ENCODE measurements at places on chromosomes 3 and 15.

DNA sequence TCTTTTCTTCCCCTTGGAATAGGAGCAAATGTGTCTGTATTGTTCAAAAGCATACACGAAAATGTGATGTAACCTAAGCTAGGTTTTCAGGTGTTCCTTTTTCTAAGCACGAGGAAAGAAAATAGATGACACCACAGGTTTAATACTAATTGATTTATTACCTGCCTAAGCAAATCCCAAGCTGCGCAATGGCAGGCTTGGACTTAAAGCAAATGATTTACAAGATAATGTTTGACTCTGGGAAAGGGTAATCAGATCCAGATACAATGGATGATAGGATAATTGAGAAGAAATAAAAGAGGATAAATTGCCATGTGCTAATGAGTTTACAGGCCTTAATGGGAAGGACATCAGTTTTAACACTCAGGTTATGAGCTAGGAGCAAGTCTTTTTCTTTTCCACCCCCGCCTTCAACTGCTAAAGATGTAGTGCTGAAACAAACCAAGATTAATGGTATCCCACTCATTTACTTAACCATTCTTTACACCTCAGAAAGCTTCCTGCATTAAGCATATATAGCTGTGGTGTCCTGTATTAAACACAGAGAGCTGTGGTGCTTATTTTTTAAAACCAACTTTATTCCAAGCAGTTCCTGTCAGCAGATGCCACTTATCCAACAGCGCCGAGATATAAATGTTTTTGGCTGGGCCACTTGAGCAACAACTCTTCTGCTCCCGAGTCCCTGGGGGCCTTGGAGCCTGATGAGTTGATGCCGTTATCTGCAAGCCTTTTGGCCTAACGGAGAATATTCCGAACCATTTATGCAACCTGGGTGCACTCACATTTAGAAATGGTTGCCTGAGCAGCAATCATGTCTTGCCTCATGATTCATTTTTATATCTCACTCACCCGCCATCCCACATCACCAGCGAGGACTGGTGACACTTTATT, 205.5 kb downstream of the MECOM start:
- DNase-seq: no peak

DNA sequence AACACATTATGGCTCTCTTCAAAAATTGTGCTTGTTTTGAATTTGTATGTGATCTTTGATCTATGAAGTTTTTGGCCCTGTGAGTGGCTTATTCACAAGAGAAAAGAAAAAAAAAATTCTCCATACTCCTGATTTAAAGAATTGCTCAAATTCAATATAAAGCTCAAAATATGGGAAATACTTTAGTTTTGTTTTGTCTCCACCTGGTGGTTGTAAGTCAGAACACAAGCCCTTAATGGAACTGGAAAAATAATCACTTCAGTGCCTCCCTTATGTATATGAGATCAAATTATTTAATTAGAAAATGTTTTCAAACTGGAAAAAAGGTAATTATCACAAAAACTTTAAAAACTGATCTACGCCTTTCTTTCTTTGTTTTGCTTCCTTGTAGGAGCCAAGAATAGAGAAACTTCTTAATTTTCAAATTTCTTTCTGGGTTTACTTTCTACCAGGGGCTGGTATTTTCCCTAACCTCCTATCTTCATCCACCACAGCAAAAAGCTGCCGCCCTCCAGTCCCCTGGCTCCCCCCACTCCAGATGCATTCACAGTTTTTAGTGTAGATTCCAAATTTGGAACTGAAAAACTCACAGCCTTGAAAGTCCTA, 50.6 kb downstream of the SERP1 start:
- peak; percentile 29 for DNase-seq

GRCh38 chr15:48307586-48307985, 23.6 kb upstream of the DUT start:
- DNase-seq: no peak

DNA sequence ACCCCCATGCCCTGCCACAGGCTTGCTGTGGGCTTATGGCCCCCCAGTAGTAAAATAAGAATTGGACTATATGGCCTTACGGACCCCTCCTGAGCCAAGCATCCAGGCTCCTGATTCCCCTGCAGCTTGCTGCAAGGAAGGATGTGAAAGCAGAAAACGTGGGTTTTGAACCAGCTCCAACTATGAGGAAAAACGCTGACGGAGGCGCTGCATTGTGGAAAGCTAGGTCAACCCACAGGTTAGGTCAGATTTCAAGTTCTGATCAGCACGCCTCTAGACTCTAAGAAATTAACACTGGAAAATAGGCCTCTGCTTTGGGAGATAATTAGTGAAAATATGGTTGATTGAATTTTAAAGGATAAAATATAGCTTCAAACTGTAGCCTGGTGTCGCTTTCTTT, 195.4 kb upstream of the HES1 start:
- no peak for DNase-seq

GRCh38 chr15:81869161-81869954, 176.5 kb downstream of the MEX3B start:
- peak; percentile 40 for DNase-seq

- DNase-seq: no peak
Measured at GRCh38 chr3:109057056-109057455, 60.9 kb downstream of the MORC1 start.

- no peak for DNase-seq
Measured at GRCh38 chr3:123390865-123391600, 57.9 kb downstream of the ADCY5 start.
